ENCODE measurements at places on chromosomes 16 and 17.

- no peak for DNase-seq
Measured at GRCh38 chr17:47914306-47914948, 18.4 kb downstream of the SP2 start.

DNA sequence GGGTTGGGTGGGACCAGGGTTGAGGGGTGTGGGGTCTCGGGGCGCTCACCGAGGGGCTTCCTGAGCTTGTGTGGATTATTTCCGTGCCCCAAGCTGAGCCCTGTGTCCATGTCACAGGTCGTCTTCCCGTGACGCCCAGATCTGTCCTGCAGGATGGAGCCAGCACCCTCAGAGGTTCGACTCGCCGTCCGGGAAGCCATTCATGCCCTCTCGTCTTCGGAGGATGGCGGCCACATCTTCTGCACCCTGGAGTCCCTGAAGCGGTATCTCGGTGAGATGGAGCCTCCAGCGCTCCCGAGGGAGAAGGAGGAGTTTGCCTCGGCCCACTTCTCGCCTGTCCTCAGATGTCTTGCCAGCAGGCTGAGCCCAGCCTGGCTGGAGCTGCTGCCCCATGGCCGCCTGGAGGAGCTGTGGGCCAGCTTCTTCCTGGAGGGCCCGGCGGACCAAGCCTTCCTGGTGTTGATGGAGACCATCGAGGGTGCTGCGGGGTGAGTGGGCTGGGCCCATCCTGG lies 1.0 kb downstream of the TELO2 start:
- DNase-seq = no peak

DNA sequence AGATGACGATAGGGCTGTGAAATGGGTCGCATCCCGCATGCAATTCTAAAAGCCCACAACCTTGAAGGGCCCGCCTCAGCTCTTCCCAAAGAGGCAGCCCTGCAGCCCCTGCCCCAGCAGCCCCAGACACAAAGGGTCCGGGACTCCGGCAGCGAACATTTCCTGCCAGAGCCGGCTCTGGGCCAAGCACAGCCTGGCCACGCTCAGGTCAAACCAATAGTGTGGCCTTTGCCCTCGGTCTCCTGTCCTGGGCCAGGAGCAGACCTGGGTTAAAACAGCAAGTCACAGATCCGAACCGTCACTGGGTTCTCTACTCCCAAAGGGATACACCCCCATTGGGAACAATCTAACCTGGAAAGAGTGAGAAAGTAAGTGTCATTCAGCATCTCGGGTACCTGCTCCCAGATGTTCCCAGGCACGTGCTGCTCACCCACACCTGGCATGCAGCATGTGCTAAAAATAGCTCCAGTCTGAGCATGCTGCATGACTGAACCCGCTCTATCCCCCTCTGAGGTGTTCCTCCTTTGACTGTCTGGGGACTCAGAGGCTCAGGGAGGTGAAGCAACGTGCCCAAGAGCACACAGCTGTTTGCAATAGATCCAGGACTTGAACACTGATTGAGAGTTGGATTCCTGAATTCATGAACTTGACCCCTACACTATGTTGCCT lies 22.2 kb upstream of the ATP2A3 start:
- DNase-seq = no peak

- no peak for DNase-seq
Measured at GRCh38 chr17:17120701-17121100, 78.4 kb downstream of the MPRIP start.

DNA sequence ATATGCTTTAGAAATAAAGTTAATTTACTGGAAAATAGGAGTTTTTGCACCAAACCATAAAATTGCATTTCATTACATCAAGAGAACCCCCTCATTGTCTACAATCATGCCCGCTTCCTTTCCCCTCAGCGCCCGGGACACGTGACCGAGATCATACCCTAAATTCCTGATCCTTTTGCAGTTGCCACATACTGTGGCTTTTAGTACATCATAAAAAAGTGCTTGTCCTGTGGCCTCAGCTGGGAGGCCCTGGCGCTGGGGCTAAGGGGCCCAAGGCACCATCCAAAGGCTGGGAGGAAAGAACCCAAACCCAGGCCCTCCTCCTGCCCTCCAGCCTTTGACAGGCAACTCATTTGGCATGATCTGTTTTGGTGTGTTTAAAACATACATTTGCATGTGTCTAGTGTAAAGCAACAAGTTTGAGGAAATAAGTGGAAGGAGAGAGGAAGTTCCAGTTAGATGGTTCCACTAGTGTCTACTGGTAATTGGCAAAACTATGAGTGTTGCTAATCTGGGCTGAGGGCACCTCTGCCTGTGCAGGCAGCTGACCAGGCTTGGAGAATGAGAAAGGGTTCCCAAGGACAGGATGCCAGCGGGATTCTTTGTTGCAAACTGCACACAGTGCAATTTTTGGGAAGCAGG lies 6.0 kb downstream of the CDK5R1 start:
- no peak for DNase-seq

DNA sequence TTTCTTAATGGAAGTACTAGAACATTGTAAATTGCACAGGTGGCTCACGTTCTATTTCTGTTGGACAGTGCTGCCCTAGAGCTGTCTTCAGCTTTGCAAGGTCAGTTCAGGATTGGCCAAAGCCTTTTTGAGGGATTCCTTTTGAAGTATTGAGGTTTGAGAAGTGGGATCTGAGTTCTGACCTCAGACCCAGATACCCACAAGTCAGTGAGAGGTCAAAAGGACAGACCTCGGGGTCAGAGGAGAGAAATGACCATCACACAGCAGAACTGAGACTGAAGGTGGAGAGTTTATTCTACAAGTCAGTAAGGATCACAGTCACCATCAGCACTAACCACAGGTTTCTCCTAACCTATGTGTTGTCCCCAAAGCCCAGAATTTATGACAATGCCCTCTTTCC lies 1.7 kb downstream of the ACSM5 start:
- DNase-seq = no peak

DNA sequence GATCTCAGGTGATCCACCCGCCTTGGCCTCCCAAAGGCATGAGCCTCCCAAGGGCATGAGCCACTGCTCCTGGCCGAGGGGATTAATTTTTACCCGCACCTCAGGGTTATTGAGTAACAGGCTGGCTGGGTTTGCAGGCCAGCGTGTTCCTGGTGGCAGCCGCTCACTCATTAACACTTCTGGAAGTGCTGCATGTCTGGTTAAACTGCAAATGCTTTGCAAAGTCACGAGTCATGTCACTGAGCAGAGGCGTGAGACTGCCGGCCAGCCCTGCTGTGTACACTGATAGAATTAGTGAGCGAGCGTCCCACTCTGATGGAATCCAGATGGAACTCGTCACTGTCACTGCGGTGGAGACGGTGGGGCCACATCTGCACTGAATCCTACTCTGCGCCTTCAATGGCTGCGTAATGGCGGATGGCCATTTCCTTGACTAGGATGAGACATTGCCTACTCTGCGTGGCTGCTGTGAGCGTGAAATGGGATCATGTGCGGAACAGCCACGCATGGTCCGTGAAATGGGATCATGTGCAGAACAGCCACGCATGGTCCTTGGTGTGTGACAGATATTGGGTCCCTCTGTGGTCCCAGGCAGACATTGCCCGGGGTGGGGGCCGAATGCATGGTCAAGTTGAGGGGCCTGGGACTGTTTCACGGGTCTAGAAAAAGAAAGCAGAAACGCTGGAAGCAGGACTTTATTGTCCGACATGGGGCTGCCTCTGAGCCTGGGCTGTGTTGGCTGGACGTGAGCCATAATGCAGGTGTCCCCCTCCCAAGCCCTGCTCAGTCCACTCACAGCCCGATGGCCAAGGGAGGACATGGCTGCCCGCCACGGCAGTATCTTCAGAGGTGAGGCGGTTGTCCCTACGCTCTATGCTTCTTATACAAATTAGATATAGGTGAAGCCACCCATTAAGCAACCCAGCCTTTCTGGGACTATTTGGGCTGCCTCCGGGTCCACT lies 740 bp upstream of the SLC5A10 start:
- no peak for DNase-seq

Measured in head of caudate nucleus (tissue), 42 donors.